Coronary artery (tissue), 2 donors: ENCODE measurements at places on chromosomes 4 and X.

DNA sequence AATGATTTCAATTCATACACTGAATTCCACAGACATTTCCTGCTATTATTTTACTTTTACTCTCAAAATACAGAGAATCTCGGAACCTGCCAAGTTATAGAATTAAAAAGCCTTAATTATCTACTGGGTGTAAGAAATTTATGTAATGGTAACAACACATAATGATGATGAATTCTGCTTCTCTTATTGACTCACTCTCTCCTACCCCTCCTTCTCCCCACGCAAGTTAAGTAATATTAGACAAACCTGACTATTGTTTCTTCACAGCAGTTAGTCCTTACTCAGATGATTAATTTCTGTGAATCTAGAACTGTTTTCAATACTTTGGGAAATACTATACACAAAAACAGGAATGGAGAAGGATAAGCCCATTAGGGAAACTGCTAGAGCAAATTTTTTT is 762.0 kb downstream of the CCSER1 start:
- DNase-seq, result no peak

DNA sequence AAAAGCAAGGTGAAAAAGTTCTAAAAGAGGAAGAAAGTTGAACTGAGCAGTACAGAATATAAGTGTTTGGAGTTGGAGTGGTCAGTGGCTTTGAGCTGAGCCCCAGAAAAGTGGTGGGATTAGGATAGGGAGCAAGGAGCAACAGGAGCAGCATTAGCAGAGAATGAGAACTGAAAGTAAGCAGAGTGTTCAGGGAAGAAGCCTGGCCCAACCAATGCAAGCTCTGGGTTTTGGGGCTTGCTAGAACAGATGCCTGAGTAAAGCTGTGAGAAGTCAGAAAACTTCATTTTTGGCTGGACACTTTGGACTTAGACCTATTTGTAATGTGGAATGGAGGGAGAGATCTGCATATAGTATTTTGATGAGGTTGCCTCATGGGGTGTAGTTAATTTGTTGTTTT is 17.8 kb downstream of the JADE1 start:
- DNase-seq, result no peak

GRCh38 chrX:134444681-134445080 is 15.3 kb upstream of the HPRT1 start:
- DNase-seq, result no peak

DNA sequence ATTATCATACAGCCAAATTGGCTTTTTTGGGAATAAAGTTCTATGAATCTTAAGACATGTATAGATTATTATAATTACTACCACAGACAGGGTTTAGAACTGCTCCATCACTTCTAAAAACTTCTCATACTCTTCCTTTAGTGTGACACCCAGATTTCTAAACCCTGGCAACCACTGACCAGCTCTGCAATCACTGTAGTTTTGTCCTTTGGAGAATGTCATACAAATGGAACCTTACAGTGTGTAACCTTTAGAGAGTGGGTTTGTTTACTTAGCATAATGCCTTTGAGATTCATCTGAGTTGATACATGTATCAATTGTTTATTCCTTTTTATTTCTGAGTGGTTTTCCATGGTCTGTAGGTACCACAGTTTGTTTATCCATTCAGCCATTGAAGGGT is 95.0 kb downstream of the TMEM164 start:
- DNase-seq, result no peak

- no peak for DNase-seq
These were observed 544.5 kb downstream of the PPP4R3C start for GRCh38 chrX:26918631-26919030.

DNA sequence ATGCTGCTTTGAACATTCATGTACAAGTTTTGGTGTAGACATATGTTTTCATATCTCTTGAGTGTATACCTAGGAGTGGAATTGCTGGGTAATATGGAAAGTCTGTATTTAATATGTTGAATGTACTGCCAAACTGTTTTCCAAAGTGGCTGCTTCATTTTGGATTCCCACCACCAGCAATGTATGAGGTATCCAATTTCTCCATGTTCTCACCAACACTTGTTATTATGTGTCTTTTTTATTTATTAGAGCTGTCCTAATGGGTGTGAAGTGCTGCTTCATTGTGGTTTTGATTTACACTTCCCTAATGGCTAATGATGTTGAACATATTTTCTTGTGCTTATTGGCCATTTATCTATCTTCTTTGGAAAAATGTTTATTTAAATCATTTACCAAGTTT is 60.4 kb downstream of the BCOR start:
- no peak for DNase-seq
